Stimulated activated CD4-positive, alpha-beta T cell treated with anti-CD3 and anti-CD28 coated beads, Interleukin-15, amount 100 ng/mL, for 1 hour (primary cell): ENCODE measurements at places on chromosomes 7 and 10.

GRCh38 chr7:1158203-1159126, 1.5 kb downstream of the ZFAND2A start:
- DNase-seq = no peak

DNA sequence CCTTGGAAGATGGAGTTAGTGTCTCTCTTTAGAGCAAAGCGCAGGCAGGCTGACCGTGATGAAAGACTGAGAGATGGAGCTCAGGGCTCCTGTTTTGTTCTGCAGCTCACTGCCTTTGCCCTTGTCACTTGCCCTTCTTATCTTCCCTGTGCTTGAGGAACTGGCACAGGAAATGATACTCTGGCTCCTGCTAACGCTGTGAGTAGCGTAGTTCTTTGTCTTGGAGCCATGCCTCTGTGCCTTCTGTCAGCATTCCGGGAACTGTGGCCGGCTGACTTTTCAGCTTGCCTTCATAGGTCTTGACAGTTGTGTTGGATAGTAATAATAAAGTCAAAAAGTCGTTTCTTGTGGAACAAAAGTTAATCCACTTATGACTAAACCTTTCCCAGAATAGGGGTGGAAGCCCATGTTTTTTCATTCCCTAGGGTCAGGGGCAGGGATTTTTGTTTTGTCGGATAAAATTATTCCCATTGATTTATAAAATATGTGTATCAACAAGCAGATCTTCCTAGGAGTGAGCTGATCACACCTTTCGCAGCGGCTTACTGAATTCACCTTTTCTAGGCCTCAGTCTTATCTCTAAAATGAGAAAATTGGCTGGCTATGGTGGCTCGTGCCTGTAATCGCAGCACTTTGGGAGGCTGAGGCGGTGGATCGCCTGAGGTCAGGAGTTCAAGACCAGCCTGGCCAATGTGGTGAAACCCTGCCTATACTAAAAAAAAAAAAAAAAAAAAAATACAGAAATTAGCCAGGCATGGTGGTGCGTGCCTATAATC, 16.6 kb upstream of the TMEM236 start:
- DNase-seq = no peak

DNA sequence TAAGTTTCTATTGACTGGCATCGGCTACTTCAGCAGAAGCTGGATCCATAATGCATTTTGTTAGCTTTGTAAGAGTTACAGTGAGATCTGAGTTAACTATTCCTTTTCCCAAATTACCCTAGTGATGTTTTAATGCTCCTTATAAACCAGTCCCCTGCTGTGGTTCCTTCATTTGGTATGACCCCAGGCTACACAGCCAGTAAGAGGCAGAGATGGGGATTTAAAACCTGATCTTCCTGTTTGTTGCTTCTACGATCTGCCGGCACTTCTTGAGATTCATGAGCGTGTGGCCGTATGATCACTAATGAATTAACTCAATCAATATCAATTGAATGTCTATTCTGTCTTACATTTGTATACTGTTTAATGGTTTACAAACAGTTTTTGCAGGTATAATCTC, 86.1 kb downstream of the CACNB2 start:
- no peak for DNase-seq

DNA sequence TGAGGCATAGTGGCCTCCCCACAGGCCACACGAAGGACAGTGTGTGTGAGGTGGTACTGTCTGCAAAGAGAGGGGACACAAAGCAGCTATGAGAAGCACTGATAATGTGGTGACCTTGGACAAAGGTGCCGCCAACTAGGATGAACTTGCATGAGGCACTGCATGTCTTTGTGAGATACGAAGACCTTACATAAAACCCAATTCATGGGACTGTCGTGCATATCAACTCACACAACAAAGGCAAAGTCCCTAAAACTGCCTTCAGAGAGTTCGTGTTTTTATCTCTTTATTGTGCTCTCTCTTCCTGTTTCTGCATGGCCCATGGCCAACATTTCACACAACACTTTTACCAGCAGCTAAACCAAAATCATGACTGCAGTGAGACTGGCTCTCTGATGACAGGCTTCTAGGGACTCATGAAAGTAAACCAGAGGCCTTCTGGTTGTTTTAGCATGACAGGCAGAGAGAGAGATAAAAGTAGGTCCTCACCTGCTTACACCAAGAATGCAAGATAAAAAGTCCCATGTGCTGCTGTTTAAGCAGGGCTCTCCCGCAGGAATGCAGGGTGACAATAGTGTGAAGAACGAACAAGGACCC, 347.8 kb downstream of the ELMO1 start:
- no peak for DNase-seq

GRCh38 chr10:126465771-126466170, 77.5 kb upstream of the ADAM12 start:
- no peak for DNase-seq

GRCh38 chr7:44990109-44991023, 9.6 kb upstream of the CCM2 start:
- no peak for DNase-seq

- DNase-seq = no peak
These were observed 131.7 kb downstream of the DOCK4 start for GRCh38 chr7:112074464-112074863.

DNA sequence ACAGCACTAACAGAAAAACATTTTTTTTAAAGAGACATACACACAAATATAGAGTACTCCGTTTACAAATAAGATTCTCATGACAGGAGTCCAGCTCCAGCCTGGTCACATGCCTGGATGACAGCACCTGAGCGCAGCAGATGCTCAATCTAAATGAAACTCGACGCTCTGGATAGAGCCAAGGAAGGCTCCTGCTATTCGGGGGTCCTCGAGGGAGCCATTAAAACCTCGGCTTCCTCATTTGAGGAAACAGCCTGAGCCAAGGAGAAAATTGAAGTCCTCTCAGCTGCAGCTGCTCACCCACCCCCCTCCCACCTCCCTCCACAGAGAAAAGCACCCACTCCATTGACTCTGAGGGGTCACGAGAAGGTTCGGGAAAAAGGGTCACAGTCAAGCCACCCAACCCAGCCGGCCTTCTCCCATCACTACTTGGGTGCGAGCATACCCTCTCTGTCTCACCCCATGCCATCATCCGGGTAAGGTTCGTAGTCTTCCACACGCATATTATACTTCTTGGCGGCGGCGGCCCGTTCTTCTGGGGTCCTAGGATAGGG, 673 bp downstream of the NDUFB8 start:
- DNase-seq = no peak
